ENCODE measurements at places on chromosomes 13 and 19.

DNA sequence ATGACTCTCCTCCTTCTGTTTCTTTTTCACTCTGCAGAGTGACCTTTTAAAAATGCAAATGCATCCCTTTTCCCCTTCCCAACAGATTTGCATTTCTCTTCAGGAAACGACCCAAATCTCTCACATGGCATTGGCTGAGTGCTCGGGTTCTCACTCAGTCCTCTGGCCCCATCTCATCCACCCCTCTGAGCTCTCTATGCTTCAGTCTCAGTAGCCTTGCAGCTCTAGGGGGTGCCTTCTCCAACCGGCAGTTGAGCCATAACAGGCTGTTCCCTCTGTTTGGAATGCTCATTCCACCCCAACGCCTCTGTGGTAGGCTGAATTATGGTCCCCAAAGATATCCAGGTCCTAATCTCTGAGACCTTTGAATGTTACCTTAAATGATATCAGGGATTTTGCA, 78.2 kb downstream of the AKAP11 start:
- no peak for DNase-seq

- DNase-seq = no peak
Observed at GRCh38 chr19:4455719-4456475, 1.7 kb downstream of the UBXN6 start.

DNA sequence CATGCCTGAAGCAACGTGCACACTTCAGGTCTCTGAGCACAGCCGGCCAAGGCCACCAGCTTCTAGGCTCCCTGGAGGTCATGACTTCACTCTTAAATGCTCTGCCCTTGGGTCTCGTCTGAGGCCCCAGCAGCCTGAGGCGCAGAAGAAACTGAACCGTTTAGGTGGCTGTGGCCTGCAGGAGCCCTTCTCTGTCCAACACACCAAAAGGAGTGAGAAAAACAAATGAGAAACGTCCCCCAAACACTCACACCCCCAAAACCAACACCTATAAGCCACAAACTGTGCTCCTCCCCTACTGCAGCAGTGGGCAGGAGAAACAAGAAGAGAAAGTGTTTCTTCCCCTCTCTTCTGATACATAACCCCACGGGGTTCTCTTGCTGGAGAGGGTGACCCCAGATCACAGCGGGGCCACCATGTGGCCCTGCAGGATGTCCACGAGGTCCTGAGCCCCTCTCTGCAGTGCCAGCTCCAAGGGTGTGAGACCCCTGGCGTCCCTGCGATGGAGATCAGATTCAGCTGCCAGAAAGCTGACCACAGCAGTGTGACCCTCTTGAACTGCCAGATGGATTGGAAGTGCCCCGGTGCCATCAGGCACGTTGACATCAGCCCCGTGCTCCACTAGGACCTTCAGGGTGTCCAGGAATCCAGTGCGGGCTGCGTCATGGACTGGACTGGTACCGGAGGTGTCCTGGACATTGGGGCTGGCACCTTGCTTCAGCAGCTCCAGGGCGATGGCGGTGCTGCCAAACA, 1.0 kb upstream of the KRI1 start:
- no peak for DNase-seq

DNA sequence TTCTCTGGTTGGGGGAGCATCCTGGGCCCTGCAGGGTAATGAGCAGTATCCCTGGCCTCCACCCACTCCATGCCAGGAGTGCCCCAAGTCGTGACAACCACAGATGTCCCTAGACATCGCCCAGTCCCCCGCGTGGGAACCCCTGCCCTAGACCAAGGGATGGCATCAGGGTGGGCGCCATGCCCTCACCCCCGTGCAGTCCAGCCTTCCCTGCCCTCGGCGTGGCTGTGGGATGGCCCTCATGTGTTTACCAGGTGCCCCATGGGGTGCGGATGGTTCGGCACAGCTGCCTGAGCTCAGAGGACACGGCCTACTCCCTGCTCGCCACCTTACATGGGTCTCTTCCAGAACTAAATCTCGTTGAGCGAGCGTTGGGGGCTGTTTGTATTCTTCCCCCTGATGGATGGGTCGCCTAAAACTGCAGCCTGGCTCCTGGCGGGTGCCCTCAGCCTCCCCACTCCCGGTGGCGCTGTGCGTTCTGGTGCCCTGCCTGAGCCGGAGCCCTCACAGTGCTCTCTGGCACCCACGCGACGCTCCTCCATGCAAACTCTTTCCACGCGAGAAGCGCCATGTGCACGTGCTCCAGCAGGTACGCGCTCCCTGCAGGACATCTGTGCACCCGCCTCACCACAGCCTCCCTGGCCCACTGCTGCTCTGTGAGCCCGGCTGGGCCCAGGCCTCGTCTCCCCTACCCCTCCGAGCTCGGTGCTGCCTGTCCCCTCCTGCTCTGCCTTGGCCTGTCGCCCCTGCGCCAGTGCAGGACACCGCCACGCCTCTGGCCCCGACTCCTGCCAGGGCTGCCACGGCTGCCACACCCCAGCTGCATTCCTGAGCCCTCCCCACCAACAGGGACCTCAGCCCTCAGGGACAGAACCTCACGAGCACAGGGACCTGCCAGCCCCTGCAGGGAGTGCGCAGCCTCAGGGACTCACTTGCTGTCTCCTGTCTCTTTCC, 145.0 kb downstream of the KDM4B start:
- no peak for DNase-seq

DNA sequence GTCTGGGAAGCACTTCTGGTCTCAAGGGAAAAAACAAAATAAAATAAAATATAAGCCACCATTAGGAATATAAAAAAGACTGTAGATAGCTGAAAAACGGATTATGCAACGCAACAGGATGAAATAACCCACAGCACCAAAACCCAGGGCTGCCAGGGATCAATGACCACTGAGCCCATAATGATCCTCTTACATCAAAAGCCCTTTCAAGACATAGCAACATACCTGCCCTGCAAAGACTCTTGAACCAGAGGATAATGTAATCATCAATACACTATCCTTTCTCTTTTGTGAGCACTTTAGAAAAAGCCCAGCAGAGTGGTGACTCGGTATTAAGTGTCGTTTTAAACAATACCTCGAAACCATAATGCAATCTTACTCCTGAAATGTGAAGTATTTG, 235.0 kb upstream of the SOX21 start:
- DNase-seq = no peak

- DNase-seq = no peak
Observed at GRCh38 chr13:39196965-39197646, 158.8 kb downstream of the NHLRC3 start.

- DNase-seq = no peak
Observed at GRCh38 chr19:704447-704741, 4.3 kb upstream of the PALM start.

DNA sequence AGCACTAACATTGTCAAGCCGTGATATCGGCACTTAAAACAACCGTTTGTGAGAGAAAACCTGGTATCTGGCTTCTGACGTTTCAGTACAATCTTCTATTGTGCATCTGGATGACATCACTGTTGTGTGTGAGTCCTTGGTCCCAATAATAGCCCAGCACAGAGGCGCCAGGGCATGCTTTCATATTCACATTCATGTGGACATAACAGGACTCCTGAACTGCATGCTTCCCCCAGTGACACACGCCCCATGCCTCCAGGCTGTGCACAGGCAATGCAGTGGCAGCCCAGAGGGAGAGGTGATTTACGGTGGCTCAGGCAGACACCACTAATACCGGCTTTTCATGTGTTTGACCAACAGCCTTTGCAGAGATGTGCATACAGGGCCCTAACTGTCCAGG, 58.1 kb downstream of the MRPL57 start:
- no peak for DNase-seq
